Eye (tissue), 1 donor: ENCODE measurements at places on chromosomes 7 and 10.

GRCh38 chr10:59085711-59086502 is 90.5 kb upstream of the PHYHIPL start:
- no peak for DNase-seq

DNA sequence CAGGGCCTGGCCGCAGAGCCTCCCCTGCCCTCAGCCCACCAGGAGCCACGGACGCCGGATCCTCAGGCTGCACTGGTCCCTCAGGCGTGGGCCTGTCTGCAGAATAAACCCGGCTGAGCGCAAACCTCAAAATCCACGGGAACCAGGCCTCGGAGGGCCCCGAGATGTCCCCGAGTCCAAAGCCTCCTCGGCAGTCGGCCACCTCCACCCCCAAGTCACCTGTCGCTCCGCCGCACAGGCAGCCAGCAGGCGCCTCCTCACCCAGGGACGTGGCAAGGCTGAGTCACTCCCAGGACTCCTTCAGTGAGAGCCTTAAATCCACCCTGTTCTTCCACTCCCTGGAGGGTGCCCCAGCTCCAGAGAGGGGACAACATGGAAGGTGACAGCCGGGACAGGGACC is 33.2 kb downstream of the STK32C start:
- DNase-seq: no peak

- no peak for DNase-seq
These were observed 11.6 kb downstream of the MICALL2 start for GRCh38 chr7:1447551-1448244.

DNA sequence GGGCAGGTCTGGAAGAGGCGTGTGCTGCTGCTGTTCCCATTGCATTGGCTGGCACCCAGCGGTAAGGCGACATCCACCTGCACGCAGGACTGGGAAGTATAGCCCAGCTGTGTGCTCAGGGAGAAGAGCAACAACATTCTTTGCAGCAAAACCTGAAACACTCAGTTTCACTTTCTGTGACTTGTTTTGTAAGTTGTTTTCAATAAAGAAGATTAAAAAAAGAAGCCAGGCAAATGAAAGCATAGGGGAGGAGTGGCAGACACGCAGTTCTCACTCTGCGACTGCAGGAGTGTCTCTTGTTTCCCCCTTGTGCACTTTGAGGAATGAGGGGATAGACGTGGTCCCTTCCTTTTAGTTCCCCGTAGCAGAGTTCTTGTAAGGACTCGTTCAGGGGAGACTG is 5.8 kb downstream of the FBH1 start:
- no peak for DNase-seq

DNA sequence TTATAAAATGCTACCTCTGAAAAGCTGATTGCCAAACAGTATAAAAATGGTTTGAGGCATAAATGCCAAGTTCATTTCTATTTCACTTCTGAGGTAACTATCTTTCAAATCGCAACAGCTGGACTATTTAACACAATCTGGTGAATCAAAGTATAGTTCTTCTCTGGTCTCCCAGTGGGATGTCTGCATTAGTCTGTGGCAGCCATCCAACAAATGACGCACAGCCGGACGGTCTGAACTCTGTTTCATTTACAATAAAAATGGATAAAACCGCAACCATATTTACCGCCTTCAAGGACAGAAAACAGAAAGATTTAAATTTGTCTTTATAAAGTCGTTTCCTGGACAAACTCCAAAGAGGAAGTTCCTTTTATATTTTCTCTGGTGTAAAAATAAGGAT is 41.9 kb downstream of the ENO4 start:
- DNase-seq: peak; percentile 75

DNA sequence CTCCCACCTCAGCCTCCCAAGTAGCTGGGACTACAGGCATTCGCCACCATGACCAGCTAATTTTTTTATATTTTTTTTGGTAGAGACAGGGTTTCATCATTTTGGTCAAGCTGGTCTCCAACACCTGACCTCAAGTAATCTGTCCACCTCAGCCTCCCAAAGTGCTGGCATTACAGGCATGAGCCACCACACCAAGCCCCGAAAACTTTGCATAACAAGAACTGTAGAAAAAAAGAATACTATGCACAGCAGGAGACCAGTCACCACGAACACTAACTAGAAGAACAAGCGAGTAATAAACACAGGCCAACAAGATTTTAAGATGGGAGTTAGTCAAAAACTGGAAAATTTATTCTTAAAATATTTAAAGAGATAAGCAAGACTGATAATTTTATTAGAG is 447.0 kb downstream of the ETV1 start:
- DNase-seq: no peak

DNA sequence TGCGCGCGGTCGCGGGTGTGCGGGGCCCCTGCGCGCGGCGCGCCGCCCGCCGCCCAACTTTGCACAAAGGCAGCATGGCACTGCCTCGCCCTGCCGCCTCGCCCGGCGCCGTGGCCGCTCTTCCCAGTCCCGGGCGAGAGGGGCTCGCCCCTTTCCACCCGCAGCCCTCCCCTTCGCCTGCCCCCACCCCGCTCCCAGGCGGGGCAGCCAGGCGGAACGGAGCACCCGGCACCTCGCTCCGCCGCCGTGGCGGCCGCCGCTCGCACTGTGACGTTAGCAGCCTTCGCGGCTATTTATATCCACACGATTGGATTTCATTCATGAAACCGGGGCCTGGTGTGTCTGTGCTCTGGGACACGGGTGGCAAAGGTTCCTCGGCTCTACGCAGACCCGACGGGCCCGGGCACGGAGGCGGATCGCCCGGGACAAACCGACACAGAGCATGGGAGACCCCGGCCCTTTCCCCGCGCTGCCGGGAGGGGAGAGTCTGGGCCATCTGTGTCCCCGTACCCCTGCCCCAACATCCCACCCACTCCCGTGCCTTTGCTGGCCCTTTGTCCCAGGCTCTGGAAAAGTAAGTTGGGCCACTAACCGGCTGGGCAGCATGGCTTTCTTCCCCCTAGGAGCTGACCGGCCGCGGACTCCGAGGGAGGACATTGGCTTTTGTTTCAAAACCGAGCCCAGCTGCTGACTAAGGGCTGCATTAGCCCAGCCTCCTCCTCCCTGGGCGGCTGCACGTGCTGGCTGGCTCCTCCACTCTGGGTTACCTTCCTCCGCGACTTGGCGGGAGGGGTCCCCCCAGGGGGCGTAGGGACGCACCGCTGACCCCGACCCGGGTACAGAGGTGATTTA is at the start of gene RHOBTB1:
RHOBTB1 (minus strand) TSS at position 128 of the 852 bp plus-strand sequence. CDS start 32,643 bp downstream, outside the sequence.
- DNase-seq: peak; percentile 95

- no peak for DNase-seq
These were observed 108.6 kb downstream of the SEMA3A start for GRCh38 chr7:84085998-84086397.

- DNase-seq: no peak
These were observed 11.4 kb upstream of the OSBPL3 start for GRCh38 chr7:24991353-24991752.

DNA sequence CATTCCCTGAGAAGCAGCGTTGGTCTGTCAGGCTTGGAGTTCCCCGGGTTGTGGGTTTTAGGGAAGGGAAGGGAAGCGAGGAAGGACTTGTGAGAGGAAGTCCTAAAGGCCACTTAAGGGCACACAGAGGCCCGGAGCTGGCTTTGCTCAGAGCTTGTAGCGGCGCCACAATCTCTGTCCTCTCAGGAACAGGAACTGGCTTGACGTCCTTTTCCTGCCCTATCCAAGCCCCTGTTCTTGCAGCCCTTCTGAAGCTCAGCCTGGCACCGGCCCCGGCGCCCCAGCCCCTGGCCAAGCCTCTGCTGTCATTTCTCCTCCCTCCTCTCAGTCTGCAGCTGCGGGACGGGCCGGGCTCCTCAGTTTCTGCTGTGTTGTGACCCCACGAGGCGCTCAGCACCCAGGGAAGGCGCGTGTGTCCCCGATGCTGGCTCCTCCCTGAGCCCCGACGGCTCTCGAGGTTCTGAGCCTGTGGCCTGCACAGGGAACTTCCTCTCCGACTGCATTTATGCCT is at the start of gene GIMAP8:
GIMAP8 (plus strand) TSS at position 140 of the 511 bp plus-strand sequence. CDS start 16,069 bp downstream, outside the sequence.
- no peak for DNase-seq

DNA sequence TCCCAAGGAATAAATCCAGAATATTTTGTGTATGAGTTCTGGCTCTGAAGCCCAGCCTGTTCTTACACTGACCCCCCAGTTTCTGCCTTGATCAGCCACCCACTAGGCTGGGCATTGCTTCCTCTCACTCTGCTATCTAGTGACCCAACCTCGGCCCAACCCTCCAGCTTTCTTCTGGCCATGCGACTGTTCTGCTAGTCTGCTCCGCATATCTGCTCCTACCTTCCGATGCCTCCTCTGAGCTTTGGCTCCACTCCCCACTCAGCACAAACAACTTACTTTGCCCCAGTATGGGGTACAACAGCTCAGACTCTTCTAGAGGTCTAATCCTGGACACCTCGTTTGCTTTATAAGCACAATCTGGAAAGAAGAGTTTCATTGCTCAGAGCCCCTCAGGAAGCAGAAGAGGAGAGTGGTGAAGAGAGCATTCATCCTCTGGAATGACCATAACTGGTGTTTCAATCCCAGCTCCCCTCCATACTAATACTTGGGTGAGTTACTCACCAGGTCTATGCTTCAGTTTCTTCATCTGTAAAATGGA is 99.6 kb downstream of the NPSR1 start:
- DNase-seq: no peak

- no peak for DNase-seq
These were observed 194.3 kb downstream of the CCDC3 start for GRCh38 chr10:12807096-12807755.

GRCh38 chr7:104933521-104933988 is 80.5 kb upstream of the KMT2E start:
- DNase-seq: no peak

- DNase-seq: no peak
These were observed 1110.1 kb upstream of the PHF14 start for GRCh38 chr7:9863545-9863944.

GRCh38 chr7:44287488-44288380 is 37.7 kb downstream of the CAMK2B start:
- DNase-seq: no peak

DNA sequence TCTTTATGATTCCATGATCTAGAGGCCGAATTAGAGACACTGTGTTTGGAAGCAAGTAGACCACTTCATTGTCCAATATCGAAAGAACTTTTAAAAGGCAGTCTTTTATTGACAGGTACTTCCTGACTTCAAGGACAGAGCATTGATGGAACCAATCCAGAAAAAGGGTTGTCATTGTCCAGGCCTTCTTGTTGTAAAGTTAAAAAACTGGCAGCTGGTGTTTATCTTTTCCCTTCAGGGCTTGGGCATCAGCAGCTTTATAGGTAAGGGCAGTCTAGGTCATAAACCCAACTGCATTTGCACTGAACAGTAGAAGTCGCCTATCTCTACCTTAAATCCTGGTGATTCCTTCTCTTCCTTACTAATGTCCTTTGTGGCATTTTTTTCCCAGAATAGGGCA is 95.6 kb downstream of the ST7 start:
- no peak for DNase-seq

DNA sequence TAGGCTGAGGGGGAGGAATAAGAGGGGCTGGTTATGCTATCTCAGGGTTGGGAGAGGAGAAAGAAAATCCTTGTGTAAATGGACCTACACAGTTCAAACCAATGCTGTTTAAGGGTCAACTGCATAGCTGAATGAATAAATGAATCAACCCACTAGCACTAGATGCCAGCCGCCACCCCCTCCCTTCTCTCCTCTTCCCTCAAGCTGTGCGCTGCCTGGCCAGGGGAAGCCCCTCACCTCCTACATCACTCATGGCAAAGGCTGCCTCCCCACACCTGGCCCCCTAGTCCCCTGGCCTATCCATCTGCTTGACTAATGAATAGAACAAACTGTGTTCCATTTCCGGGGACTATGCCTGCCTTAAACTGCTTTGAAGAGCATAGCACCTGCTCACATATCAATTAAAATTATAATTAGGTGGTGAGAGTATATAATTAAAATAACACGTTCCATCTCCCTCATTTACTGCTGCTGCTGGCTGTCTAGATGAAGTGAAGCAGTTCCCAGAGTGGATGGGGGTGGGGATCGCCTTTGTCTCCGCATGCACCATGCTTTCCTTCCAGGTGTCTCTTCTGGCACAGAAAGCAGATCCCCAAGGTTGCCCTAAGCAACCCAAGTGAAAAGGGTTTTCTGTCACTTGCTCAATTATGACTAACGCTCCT is 32.6 kb downstream of the GRID1 start:
- no peak for DNase-seq

DNA sequence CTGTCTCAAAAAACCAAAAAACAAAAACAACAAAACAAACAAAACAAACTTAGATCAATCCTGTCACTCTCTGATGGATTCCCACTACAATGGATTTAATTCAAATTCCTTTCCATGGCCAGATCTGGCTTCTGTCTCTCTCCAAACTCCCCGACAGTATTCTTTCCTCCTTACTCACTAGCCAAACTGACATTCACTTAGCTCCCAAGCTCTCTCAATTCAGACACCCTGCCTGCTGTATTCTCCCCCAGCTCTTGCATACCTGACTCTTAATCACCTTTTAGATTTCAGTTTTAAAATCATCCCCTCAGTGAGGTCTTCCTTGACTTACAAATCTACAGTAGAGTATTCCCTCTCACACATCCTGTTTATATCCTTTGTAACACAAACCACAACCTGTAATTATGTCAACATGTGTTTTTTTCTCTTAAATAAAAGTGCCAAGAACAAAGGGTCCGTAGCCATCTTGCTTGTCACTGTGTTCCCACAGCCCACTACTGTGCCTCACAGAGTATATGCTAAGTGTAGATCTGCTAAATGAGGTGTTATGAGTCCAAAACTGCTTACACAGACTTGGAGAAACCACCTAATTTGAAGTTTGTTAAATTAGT is 14.4 kb downstream of the HERPUD2 start:
- DNase-seq: no peak

DNA sequence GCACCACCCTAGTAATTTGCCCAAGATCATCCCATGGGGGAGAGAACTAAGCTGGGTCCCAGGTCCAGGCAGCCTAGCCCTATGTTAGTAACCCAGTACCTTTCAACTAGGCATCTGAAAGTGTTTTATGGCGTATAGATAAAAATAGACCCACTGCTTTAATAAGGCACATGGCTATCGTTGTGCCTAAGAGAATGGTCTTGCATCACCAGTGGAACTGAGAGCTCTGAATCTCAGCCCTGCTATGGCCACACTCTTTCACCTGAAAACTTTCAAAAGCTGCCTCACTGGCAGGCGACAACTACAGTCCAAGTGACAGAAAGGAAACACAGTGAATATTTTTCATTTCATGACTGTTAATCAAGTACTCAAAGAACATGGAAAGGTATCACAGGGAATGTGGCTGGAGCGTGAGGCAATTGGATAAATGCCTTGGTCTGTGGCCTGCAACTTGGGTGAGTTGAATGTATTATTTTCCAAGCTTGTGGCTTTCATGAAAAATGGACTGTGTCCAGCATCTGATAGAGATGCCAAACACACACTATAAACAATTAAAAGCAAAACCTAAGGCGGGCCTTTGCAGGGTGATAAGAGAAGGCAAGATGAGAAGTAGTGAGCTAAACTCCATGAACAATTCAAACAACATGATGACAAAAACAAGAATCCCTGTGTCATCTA is 18.0 kb upstream of the SFMBT2 start:
- DNase-seq: no peak

DNA sequence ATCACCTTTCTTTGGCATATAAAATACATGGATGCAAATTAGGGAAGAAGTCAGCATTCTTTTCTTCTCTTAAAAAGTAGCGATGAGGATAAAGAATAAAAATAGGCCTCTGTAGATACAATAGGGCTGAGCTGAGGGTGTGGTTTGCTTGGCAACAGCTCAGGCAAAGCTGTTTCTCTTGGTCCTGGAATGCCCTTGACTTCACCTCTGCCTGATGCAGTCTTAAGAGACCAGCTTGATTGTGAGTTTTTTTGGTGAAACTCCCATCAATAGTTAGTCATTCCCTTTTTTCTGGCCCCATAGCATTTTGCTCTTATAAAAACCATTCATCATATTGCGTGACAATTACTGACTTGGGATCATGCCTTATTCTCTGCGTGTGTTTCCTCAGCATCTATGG is 42.1 kb upstream of the MKLN1 start:
- no peak for DNase-seq

- no peak for DNase-seq
These were observed 20.0 kb downstream of the JAZF1 start for GRCh38 chr7:28160551-28160991.
